Fibroblast of skin of scalp (primary cell): ENCODE measurements at places on chromosomes 4 and X.

- DNase-seq, result peak; percentile 74
Measured at GRCh38 chr4:37981844-37982720, 21.9 kb downstream of the PTTG2 start.

GRCh38 chr4:137432446-137433311 is 99.6 kb downstream of the PCDH18 start:
- peak; percentile 37 for DNase-seq

- DNase-seq, result no peak
Measured at GRCh38 chr4:1869530-1870327, 1.5 kb upstream of the NSD2 start.

- no peak for DNase-seq
Measured at GRCh38 chrX:111402344-111402743, 9.6 kb downstream of the DCX start.

DNA sequence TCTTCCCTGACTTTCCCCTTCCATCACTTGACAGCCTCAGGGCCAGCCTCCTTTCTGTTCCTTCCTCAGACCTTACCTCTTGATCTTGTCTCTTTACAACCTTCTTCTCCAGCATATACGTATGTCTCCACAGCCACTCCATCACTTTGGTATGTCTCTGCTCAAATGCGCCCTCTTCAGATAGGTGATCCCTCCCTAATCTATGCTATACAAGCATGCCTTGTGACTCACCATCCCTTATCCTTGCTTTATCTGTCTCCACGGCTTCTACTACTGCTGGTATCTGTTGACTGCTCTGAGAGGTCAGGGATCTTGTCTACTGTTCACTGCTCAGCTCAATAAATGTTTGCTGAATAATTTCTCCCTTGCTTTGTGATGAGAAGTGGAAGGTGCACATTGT is 9.0 kb downstream of the ARAP2 start:
- DNase-seq, result no peak
